ENCODE measurements at places on chromosomes 7 and 10.

DNA sequence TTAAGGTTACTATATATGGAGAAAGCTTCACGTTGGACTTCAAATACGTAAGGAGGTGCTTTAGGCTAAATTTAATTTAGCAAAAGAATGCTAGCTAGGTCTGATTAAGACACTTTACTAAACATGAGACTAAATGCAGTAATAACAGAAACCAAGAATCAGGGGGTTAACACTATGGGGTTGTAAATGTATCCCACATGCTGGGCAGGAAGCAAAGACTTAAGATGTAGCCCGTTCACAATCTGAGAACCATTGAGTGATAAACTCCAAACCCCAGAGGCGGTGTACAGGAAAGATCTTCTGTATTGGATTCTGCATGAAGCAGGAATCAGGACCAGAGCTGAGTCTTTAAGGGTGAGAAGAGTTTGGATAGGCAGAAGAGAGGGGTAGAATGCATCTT, 60.4 kb downstream of the FZD1 start:
- DNase-seq = no peak

GRCh38 chr10:113553149-113553548, 296 bp downstream of the HABP2 start:
- no peak for DNase-seq

- DNase-seq = no peak
These were observed 3.2 kb downstream of the TES start for GRCh38 chr7:116213361-116214130.

GRCh38 chr10:64067009-64067606, 545.9 kb downstream of the REEP3 start:
- DNase-seq = no peak

DNA sequence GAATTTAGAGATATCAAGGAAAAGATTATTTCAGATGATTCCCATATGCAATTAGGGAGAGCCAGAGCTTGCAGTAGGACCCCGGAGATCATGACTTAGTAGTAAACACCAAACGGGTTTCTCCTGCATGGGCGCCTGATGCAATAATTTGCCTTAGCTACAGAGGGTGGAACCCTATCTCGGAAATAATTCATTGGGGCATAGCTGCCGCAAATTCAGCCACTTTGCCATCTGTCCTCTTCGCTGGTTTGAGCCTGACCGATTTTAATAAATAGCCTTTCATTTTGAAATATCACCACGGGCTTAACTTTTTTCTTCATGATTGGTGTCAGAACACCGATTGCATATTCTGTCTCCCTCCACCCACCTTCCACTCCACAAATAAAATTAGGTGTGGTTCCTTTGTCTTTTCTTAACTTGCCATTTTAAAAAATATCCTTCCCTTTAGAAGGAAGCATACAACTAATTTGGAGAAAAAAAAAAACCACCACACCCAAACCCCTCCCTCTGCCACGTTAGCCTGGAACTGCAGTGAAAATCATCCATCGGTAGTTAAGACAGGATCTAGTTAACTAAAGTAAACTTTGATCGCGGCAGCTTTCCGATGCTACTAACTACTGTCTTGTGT, 1.4 kb downstream of the GARS1 start:
- DNase-seq = no peak

GRCh38 chr10:96387601-96388000, 28.8 kb upstream of the OPALIN start:
- DNase-seq = no peak

- no peak for DNase-seq
These were observed 38.0 kb upstream of the INSYN2A start for GRCh38 chr10:127234306-127234800.

- DNase-seq = no peak
These were observed 47.4 kb upstream of the CHST3 start for GRCh38 chr10:71916827-71917226.

DNA sequence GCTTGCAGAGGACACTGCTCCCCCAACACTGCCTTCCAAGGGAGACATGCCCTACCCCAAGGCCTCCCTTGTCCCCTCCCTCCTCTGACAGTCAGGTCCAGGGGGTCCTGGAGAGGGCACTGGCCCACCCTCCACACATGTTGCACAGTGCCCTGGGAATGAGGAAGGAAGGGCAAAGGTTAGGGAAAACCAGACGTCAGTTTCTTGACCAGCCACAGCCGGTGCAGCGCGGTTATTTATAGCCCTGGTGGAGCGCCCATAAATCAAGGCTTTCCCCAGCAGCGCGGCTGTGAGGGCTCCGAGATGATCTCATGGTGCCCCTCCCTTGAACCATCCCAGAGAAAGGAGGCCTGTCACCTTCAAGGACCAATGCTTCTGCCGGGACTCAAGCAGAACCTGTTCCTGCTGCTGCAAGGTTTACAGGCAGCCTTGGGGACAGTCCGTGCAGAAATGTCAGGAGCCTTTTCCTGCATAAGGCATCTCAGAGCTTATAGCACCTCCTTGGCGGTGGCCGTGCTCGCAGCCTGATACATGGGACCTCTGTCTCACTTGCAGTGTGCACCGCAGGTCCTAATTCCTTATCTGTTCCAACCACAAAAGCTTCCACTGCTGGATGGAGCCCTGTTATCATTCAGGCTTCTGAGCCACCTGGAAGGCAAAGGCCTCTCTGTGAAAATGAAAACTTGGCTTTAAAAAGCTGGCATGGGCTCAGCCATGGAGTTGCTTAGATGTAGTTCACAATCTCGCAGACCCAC, 127.3 kb downstream of the LHPP start:
- peak; percentile 64 for DNase-seq

GRCh38 chr10:76119515-76119914, 688.1 kb downstream of the LRMDA start:
- DNase-seq = no peak

GRCh38 chr10:93503075-93503474, 6.7 kb downstream of the CEP55 start:
- no peak for DNase-seq

GRCh38 chr7:85185424-85186082, 1.3 kb downstream of the SEMA3D start:
- peak; percentile 29 for DNase-seq

GRCh38 chr7:42832667-42833066, 79.2 kb downstream of the C7orf25 start:
- no peak for DNase-seq

- no peak for DNase-seq
These were observed 11.9 kb downstream of the PDGFA start for GRCh38 chr7:507623-508300.

- DNase-seq = no peak
These were observed 651 bp downstream of the MYO3A start for GRCh38 chr10:25934621-25935139.

GRCh38 chr10:27252267-27253000, 11.8 kb upstream of the ACBD5 start:
- DNase-seq = no peak

DNA sequence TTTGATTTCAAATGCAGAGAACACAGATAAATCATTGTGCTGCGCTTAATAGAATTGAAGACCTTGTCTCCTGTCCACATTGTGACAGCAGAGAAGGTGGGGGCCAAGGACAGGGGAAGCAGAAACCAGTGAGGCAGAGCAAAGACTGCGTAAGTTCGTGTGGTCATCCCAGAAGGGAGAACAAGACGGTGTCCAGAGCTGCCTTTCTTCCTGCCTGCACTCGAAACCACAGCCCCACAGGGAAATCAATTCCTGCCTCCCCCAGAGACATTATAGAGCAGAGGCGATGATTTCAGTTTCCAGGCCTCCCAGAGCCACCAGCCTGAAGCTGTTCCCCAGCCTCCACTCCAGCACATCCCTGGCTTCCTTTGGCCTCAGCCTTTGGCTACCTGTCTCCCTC, 39.7 kb upstream of the UCN3 start:
- DNase-seq = no peak

DNA sequence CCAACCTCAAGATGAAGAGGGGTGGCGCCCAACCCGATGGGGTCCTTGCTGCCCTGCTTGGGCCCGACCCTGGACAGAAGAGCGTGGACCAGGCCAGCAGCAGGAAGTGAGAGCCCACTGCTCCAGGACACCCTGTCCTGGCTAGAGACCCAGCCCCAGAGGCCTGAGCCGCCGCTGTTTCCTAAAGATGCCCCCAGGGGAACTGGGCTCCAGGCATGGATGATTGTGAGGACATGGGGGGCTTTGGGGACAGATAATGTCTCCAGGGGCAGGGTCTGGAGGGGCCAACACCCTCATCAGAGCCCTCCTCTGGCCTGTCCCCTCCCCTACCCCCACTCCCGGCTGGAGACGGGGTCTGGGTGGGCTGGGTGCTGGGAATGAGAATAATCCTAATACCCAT, 71.7 kb downstream of the MYL10 start:
- no peak for DNase-seq

DNA sequence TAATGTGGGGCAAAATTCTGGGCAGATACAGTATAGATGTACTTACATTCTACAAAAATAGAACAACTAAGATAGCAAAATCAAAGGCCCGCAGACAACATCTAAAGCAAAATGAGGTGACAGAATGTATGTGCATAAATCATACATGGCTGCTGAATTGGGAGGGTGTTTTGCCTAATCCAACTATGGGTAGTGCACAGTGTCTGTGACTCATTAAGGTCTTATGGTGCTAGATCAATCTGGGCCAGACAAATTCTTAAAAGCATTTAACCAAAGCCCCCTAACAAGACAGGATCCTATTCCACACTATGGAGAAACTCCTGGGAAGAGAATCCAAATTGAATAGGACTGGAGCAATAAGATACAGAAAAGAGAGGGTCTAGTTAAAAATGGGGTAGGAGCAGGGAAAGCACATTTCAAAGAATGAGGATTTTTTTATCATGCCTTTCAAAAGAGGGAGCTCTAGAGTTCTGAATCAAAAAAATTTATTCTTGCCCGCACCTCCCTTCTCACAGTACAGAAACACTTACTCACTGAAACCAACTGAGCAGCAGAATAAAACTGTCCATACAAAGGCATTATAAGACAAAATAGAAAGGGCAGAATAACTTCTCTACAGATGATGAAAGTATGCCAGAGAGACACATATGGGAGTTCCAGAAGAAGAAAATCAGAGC, 181.3 kb downstream of the RNLS start:
- no peak for DNase-seq
